GM04503 (cell line): ENCODE measurements at places on chromosomes 1 and 21.

DNA sequence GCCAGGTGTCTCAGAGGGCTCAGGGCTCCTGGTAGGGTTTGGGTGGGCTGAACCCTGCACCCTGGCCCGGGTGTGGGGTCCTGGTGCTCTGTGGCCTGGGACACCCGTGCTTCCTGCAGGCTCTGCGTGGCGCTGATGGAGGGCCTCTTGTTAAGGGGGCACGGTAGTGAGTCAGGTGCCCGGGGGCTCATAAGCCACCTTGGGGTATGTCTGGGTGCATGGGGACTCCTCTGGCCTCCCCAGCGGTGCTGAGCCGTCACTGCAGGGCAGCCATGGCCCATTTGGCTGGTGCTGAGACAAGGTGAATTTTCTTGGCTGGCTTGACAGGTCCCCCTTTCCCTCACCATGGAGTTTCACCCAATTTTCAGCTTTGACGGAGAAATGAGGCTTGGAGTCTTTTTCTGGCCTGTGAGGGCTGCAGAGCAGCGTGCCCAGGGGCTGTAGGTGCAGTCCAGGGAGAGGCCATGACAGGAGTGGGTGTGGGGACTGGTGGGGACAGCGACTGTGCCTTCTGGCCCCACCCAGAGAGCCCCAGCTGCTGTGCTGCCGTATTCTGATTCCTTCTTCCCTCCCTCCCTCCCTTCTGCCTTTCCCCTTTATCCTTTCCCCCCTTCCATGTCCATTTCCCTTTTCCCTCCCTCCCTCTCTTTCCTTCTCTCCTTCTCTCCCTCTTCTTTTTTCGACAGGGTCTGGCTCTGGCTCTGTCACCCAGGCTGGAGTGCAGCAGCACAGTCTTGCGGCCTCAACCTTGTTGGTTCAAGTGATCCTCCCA, 40.4 kb downstream of the SKI start:
- no peak for DNase-seq

DNA sequence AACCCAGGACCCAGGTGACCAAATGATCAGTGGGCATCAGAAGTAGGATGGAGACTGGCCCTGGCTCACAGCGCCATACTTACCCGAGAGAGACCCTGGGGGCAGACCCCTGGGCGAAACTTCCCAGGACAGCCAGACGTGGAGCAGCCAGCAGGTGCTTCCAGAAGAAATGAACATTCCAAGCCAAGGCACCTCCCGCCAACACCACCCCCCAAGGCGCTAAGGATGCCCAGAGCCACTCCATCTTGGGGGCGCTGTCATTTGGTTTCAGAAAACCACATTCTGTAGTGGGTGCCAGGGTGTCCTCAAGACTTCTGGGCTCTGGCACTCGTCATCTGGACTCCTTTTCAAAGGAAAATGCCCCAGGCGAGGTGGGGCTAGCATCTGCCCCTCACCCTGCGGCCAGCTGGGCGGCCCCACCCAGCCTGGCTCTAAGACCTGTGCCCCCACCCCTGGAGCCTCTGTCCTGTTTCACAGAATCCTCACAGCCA, 98.8 kb downstream of the RIPK4 start:
- DNase-seq, result no peak

GRCh38 chr1:173249349-173249748, 42.2 kb upstream of the TNFSF4 start:
- DNase-seq, result no peak

GRCh38 chr1:233427907-233428306, 100.4 kb downstream of the MAP3K21 start:
- no peak for DNase-seq

GRCh38 chr1:4662723-4663122, 8.3 kb downstream of the AJAP1 start:
- DNase-seq, result no peak

- DNase-seq, result no peak
Measured at GRCh38 chr1:96544831-96545221, 176.8 kb upstream of the PTBP2 start.

DNA sequence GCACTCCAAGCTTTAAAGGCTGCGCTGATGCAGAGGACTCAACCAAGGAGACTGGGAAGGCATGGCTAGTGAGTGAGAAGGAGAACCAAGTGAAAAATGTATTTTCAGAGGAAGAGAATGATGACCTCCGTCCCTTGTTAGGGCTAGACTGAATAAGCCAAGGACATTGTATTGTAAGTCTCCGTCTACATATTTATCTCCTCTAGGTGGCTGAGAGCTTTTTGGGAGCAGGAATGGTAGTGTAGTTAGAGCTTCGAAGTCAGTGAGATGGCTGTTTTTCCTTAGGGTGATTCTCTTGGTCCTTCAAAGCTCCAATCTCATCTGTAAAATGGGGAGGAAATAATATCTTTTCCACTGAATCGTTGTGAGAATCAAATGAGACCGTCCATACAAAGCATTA, 37.6 kb downstream of the ZBTB40 start:
- DNase-seq, result no peak

GRCh38 chr21:15872236-15872635, 142.5 kb downstream of the USP25 start:
- no peak for DNase-seq

DNA sequence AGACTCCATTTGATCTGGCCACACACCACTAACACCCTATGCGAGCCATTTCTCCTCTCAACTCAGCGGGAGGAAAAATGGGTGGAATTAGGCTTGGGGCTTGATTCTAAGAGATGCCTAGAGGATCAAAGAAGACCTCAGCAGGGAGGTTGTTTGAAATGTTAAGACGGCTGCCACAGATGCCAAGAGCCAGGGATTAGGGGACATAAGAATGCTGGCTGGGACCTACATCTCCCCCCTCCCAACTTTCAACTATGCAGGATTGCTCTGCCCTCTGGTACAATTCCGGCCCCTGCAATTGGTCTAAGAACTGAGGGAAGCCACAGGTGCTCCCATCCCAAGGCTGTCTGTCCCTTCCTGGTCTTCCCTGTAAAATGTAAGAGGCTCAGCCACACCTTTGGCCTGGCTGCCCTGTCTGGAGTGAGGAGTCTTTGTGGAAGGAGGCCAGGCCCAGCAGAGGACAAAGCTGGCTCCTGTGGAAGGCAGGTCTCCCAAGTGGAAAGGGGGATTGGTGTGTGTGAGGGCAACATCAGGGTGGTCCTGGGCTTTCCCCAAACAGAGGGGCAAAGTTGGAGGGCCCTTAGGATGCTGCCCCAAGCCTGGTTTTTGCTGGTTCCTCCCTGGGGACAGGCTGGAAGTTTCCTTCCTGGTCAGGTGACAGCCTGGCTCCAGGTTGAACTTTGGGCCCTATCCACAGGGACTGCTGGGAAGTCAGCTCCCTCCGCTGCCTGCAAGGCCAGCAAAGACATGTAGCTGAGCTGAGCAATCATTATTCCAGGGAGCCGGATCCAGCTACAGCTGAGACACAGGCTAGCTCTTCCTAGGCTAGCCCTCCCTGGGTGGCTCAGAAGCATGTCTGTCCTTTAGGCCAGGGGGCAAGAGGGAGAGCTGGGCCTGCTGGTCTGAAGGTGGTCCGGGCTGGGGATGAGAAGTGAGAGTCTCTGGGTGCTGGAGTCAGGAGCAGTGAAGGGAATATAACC, 34.5 kb upstream of the SYNC start:
- DNase-seq, result no peak

DNA sequence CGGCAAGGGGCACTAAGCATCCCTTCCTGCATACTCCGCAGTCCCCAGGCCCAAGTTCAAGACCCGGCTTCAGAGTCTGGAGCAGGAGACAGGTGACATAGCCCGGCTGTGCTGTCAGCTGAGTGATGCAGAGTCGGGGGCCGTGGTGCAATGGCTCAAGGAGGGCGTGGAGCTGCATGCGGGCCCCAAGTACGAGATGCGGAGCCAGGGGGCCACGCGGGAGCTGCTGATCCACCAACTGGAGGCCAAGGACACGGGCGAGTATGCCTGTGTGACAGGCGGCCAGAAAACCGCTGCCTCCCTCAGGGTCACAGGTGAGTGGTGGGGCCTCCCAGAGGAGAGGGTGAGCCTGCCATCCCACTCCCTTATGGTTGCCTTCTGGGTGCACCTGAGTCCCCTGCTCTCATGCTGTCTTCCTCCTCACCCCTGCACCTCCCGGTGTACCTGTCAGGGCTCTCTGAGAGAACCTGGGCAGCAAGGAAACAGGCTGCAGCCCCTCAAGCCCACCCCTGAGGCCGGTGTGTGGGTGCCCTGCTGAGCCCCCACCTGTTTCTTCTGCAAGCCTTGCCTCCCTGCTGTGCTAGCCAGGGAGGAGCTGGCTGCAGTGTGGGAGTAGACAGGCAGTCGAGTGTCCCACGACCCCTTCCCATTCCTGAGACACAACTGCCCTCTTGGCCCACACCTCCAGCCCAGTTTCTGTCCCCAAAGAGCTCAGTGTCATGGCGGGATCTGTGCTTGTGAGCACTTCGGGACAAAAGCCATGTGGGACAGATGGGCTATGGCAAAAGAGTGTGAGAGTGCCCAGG, 99.2 kb downstream of the TRIM11 start:
- no peak for DNase-seq

- DNase-seq, result no peak
Measured at GRCh38 chr1:12410351-12410750, 180.5 kb downstream of the VPS13D start.

DNA sequence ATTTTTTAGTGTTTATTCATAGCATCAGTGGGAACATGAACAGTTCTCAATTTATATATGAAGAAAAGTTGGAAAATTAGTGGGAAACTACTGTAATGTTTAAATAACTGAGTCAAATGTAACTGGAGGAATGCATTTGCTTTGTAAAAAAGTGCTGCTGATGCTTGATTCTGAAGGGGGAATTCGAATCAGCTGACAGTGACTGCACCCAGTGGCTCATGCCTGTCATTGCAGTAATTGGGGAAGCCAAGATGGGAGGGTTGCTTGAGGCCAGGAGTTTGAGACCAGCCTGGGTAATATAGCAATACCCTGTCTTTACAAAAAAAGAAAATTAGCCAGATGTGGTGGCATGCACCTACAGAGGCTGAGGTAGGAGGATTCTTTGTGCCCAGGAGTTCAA, 398.4 kb downstream of the ZP4 start:
- DNase-seq, result no peak

DNA sequence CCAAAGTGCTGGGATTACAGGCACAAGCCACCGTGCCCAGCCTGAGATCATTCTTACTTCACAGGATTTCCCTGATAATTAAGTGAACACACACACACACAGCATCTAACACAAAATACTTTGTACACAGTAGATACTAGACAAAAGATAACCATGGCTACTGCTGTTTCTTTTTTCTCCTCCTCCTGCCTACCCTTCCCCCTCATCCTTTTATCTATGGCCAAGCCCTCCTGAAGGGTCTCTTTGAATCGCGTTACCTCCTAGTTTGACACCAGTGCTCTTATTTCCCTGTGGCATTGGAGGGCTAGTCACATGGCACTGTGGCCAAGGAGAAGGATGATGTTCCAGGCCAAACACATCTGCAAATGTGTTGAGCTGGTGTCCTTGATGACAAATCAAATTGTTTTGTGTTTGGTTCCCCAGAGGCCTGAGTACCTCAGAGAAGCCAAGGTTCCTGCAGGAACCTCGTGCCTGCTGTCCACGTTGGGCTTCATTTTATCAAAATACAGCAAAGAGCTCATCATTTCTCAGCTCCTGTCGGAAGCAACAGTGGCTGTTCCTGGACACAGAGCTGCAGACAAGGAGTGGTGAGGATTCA, 20.6 kb downstream of the NDUFS5 start:
- no peak for DNase-seq

DNA sequence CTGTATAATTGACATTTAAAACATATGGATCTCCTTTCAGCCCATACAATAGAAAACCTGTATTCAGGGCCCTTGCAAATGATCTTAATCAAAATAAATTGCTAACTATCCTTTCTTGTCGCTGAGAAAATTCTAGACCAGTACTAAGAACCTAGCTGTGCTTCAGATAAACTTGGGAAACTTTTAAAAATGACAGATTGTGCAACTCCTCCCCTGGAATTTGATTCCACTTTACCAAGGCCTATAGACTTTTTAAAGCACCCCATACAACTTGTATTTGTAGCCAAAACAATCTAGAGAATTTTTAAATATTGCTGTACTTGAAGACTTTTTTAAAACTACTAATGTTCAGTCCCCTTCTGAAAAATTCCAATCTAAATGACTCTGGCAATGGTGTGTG, 51.6 kb downstream of the ZNF644 start:
- DNase-seq, result no peak

- DNase-seq, result no peak
Measured at GRCh38 chr21:42844411-42845113, 34.8 kb downstream of the WDR4 start.

DNA sequence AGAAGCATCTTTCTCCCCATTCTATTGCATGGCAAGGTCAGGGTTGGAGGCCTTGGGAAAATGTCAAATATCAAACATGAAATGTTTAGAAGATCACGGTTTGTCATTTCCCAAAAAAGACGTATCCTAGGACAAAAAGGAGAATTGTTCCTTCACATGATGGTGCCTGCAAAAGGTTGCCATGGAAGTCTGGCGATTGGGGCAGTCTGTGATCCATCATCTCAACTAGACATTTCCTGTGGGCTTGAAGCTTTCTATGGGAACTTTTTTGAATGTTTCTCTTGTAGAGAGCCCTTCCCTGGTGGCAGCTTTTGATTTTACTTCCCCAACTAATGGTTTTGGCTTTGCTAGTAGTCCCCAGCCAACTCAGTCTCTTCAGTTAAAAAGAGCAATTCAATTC, 106.3 kb downstream of the TGFB2 start:
- no peak for DNase-seq

GRCh38 chr1:160855181-160855981, 7.3 kb downstream of the CD244 start:
- no peak for DNase-seq

- no peak for DNase-seq
Measured at GRCh38 chr1:22249928-22250680, 107.2 kb upstream of the WNT4 start.

GRCh38 chr1:35691080-35691479, 27.6 kb downstream of the C1orf216 start:
- no peak for DNase-seq

GRCh38 chr1:151167116-151167515, 1.2 kb downstream of the SCNM1 start:
- no peak for DNase-seq

DNA sequence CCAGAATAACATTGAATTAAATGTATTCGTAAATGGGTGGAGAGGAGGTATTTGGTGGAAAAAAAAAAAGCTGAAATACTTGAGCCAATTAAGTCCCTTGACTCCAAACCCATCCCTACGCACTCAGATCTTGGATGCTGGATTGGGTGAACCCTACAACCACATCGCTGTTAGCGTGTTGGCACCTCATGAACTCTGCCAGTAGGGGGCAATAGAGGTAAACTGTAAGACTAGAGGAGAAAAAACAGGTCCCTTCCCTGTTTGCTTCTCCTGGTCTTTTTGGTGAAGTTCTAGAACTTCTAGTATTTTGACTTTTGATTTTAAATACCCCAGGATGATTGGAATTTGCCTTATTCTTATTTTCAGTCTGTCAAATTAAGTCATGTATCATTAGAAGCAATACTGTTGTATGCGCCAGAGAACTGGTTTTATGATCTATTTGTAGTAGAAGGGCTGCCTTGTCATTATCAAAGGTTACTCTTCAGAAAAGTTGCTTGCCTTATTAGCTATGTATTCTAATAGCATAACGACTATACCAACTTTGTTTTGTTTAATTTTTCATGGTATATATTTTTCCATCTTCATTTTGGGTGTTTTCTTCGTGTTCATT, 1.9 kb upstream of the OR13G1 start:
- no peak for DNase-seq
